ENCODE measurements at places on chromosomes 1 and 21. TPM values are rescaled to one million over a fixed set of nuclear protein-coding genes. Genes with fewer than 3 reads are reported as not detected.

The SMIM12 gene
- polyA plus RNA-seq, result 28.7 TPM

The SPRR2F gene
- polyA plus RNA-seq, result not detected

The PHF13 gene
- 26.9 TPM for polyA plus RNA-seq

The FAM43B gene
- 1.3 TPM for polyA plus RNA-seq

The PADI1 gene
- polyA plus RNA-seq, result 0.14 TPM

The CYP4B1 gene
- polyA plus RNA-seq, result 5.5 TPM

The OLIG1 gene
- 0.16 TPM for polyA plus RNA-seq

The CR1L gene
- 1.8 TPM for polyA plus RNA-seq

The PROK1 gene
- polyA plus RNA-seq, result 0.96 TPM

The LCE6A gene
- polyA plus RNA-seq, result not detected

The MX2 gene
- polyA plus RNA-seq, result 1.1 TPM

The RCAN1 gene
- polyA plus RNA-seq, result 30.8 TPM

The AKNAD1 gene
- 0.18 TPM for polyA plus RNA-seq

The RTCA gene
- 37.4 TPM for polyA plus RNA-seq

The EMC1 gene
- polyA plus RNA-seq, result 49.9 TPM

The CFHR5 gene
- not detected for polyA plus RNA-seq

The PLA2G4A gene
- polyA plus RNA-seq, result 12.7 TPM

The CFAP74 gene
- 0.39 TPM for polyA plus RNA-seq

The USP24 gene
- polyA plus RNA-seq, result 43.6 TPM

The S100A8 gene
- 17.4 TPM for polyA plus RNA-seq

The COL11A1 gene
- 11.3 TPM for polyA plus RNA-seq

The STRIP1 gene
- polyA plus RNA-seq, result 60.3 TPM

The ARPC5 gene
- polyA plus RNA-seq, result 152 TPM

The EBNA1BP2 gene
- 76.7 TPM for polyA plus RNA-seq

The CFHR1 gene
- not detected for polyA plus RNA-seq

The GUCA2A gene
- not detected for polyA plus RNA-seq

The ATAD3C gene
- polyA plus RNA-seq, result 1.8 TPM

The C4BPA gene
- 0.64 TPM for polyA plus RNA-seq

The FMO3 gene
- polyA plus RNA-seq, result 0.18 TPM

The MORN1 gene
- polyA plus RNA-seq, result 7.9 TPM

The TAS1R1 gene
- 0.15 TPM for polyA plus RNA-seq

The TPR gene
- polyA plus RNA-seq, result 84.6 TPM

The CATSPERE gene
- 1.3 TPM for polyA plus RNA-seq

The PTGER3 gene
- 25.0 TPM for polyA plus RNA-seq

The CYYR1 gene
- 79.4 TPM for polyA plus RNA-seq

The ATAD3B gene
- 8.4 TPM for polyA plus RNA-seq

The WDR64 gene
- polyA plus RNA-seq, result 0.35 TPM

The SLC45A3 gene
- 10.5 TPM for polyA plus RNA-seq

The NCMAP gene
- polyA plus RNA-seq, result 0.53 TPM

The OR2M3 gene
- polyA plus RNA-seq, result 0.05 TPM

The PDZK1 gene
- 4.1 TPM for polyA plus RNA-seq

The VASH2 gene
- polyA plus RNA-seq, result 32.5 TPM

The RBP7 gene
- polyA plus RNA-seq, result 17.0 TPM

The STPG1 gene
- polyA plus RNA-seq, result 10.0 TPM

The NEK7 gene
- 46.0 TPM for polyA plus RNA-seq
